ENCODE measurements at places on chromosomes 2 and 18.
A peak's percentile ranks its signal among the peaks of the same experiment; 100 is the strongest.

DNA sequence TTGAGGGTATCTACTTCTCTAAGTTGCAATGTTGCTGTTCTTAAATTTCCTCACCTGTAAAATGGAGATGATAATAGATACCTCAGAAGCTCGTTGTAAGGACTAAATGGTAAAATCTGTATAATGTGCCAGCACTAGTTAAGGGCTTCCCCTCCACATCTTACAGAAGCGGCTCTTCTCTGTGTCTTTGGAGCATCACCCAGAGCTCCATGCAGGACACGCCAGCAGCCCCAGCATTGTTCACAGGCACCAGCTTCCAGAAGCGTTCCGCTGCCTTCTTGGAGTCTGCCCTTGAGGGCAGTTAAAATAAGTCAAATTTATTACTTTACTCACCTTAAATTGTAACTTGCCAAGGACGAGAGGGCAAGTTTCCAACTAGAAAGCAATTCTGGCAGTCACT, 5.8 kb downstream of the DCDC2C start:
- DNase-seq = no peak

GRCh38 chr18:49548229-49548636, 13.6 kb upstream of the LIPG start:
- no peak for DNase-seq

- DNase-seq = no peak
Observed at GRCh38 chr2:206480620-206481019, 37.3 kb downstream of the ADAM23 start.

GRCh38 chr2:66577321-66578053, 142.6 kb downstream of the MEIS1 start:
- DNase-seq = peak; percentile 56

GRCh38 chr2:136225950-136226835, 108.2 kb upstream of the CXCR4 start:
- no peak for DNase-seq

DNA sequence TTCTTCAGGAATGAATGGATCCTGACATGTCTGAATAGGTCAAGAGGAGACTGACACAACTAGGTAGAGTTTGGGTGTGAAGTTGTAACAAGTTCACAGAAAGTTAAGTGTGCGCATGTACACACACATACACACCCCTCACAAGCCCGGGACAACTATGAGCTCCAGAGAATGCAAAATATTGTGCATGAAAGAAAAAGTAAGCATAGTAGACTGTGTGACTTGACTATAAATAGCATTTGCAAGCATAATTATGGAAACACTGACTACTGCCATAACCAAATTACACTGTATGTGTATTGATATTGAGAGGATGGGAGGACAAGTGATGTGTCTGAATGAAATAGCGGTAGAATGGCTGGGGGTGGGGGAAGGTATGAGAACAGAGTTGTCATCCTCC, 157.1 kb upstream of the NCK2 start:
- no peak for DNase-seq

DNA sequence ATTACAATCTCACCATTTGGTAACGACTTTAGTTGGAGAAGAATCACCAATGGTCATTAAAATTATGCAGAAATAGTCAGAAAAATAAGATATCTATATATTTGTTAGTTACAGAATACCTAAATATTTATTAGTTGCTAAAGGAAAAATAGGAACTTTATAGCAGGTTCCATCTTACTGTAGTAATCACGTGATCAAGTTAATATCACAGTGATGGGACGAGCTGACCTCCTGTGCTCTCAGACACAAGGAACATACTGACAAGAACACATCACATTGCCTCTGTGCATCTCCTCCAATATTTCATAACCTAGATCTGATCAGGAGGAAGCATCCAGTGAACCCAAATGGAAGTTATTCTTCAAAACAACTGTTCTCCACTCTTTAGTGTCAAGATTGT, 215.3 kb downstream of the GALR1 start:
- DNase-seq = no peak

DNA sequence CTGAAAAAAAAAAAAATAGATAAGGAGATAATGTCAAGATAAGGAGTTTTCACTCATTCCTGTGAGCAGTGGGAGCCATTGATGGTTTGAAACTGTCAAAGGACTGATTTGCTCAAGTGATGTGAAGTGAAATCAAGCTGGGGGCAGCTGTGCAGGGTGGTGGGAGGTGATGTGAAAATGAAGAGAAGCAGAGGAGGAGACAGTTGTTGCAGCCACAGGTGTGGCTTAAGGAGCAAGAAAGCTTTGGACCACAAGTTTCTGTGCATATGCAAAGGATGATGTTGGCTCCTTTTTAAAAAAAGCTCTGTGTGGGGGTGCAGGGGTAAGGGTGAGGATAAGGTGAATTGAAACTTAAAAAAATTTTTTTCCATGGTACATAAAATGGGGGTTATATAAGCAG, 8.3 kb downstream of the EFR3B start:
- no peak for DNase-seq

Measured in D341Med (cell line).